ENCODE measurements at places on chromosomes 13 and 19.
A peak's percentile ranks its signal among the peaks of the same experiment; 100 is the strongest.

DNA sequence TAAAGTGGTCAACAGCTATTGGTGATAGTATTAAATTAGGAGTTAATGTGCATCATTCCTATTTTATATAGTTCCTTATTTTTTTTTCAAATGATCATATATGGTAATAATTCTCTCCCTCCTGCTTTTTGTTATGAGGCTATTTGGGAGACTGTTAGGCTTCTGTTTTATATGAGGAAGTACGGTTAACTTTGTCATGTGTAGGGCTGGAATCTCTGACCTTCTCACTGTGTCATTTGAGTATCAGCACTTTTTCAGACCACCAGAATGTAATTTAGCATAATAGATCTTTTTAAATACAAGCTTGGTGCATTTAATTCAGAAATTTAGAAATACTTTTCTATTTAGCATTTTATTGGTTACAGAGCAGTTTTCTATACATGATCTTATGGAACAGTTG is 7.7 kb downstream of the DGKH start:
- ATAC-seq, result no peak

GRCh38 chr13:39959497-39960144 is 304.2 kb downstream of the COG6 start:
- no peak for ATAC-seq

- ATAC-seq, result peak; percentile 11
Observed at GRCh38 chr13:29847501-29847983, 2.9 kb downstream of the UBL3 start.

DNA sequence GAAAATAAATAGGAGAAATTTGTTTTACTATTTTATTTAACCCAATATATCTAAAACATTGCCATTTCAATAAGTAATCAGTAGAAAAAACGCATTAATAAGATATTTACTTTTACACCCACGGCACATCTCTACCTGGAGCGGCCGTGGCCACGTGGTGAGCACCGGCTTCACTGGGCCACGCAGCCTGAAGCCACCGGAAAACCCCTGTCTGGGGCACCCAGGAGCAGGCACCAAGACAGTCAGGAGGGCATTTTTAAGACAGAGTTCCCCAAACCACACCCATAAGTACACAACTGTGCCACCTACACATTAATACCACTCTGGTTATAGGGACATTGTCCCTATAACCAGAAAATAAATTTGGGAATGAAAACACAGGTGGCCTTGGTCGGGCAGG is 80.9 kb downstream of the SPACA7 start:
- no peak for ATAC-seq

GRCh38 chr13:43848001-43848649 is 31.4 kb downstream of the CCDC122 start:
- no peak for ATAC-seq

DNA sequence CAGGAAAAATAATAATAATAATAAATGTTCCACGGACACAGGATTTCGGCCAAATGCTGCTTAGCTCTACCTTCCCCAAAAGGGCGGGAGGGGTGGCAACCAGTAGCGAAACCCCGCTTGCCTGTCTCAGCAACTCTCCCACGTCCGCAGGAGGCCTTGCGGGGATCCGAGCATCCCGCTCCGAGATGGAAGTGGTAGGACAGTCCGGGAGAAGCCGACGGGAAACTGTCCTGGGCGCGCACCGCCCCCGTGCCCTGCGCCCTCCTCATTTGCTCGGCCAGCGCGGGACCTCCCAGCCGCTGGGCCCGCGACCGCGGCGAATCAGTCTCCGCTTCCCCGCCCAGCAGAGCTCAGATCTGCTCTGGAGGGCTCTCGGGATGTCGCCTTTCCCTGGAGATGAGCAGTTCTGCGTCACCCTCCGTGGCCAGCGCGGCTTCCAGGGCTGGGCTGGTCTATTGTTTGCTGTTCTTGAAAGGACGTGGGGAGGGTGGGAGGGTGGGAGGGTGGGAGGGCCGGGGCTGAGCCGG is 48.9 kb upstream of the PABPC3 start:
- peak; percentile 91 for ATAC-seq

GRCh38 chr19:6273701-6274601 is 5.8 kb downstream of the MLLT1 start:
- ATAC-seq, result peak; percentile 57

DNA sequence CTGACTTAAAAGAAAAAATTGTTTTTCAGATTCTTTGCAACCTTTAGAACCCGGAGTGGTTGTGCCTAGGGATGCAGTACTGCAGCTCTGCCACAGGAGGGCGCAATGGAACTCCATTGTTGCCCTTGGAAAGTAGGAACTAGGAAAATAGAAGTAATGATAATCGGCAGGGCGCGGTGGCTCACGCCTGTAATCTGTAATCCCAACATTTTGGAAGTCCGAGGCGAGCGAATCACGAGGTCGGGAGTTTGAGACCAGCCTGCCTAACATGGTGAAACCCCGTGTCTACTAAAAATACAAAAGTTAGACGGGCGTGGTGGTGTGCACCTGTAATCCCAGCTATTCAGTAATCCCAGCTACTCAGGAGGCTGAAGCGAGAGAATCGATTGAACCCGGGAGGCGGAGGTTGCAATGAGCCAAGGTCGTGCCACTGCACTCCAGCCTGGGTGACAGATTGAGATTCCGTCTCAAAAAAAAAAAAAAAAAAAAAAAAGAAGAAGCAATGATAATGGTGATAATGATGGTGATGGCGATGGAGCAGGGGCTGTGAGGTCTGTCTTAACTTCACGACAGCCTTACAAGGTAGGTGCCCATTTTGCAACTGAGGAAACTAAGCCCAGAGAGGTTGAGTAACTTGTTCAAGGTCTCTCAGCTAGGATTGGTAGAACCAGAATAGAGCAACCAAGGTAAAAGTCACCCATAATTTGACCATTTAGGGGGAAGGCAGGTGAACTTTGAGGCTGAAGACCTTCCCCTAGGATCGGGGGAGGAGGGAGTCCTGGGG is 5.5 kb upstream of the ADAMTS10 start:
- ATAC-seq, result peak; percentile 71

- peak; percentile 33 for ATAC-seq
Observed at GRCh38 chr13:28129911-28130693, 8.2 kb upstream of the PAN3 start.

GRCh38 chr13:39777021-39777420 is 121.6 kb downstream of the COG6 start:
- ATAC-seq, result no peak

DNA sequence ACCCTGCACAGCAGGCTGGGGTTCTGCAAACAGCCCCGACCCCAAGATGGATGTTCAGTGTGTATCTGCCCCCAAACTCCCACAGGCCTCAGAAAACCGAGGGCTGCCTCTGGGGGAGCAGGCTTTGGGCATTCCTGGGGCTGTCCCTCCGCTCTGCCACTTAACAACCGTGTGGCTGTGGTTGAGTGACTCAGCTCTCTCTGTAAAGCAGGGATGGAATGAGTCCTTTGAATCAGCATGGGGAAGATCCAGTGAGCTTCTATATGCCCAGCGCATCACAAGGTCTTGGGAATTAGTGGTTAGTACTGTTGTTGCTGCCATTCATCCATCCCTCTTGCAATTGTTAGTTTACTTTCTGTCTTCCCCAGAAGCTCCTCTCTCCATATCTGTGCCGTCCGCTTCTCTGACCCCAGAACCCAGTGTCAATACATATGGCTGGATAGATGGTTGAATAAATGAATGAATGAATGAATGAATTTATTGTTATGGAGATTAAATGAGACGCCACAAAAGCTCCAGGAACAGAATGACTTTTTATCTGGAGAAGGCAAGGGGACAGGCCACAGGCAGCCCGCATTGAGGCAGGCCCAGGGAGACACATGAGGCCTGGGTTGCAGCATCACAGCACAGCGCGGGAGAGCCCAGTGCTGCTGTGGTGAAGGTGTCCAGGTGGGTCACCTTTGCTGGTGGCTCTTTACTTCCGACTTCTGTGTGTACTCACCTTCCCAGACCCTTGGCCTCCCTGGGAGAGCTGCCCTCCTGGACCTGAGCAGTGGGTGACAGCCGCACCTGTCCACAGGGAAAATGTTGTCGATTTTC is 89.2 kb downstream of the RGCC start:
- peak; percentile 64 for ATAC-seq

GRCh38 chr19:57406516-57407123 is 4.3 kb upstream of the ZNF17 start:
- peak; percentile 53 for ATAC-seq

GRCh38 chr13:26517936-26518335 is 39.5 kb upstream of the WASF3 start:
- no peak for ATAC-seq

GRCh38 chr13:33787051-33787591 is 30.8 kb upstream of the RFC3 start:
- peak; percentile 89 for ATAC-seq

GRCh38 chr13:89897681-89898080 is 1449.8 kb upstream of the MIR17HG start:
- no peak for ATAC-seq
